ENCODE measurements at places on chromosomes 3 and 15. TPM values are rescaled to one million over a fixed set of nuclear protein-coding genes. Genes with fewer than 3 reads are reported as not detected.

- DNase-seq = no peak
Observed at GRCh38 chr3:186466391-186466974, 77.7 kb downstream of the CRYGS start.

GRCh38 chr3:170642882-170643601 is 57.2 kb upstream of the SLC7A14 start:
- no peak for DNase-seq

PSTPIP1 gene
- total RNA-seq = 8.7 TPM

DET1 gene
- 10.3 TPM for total RNA-seq

DNA sequence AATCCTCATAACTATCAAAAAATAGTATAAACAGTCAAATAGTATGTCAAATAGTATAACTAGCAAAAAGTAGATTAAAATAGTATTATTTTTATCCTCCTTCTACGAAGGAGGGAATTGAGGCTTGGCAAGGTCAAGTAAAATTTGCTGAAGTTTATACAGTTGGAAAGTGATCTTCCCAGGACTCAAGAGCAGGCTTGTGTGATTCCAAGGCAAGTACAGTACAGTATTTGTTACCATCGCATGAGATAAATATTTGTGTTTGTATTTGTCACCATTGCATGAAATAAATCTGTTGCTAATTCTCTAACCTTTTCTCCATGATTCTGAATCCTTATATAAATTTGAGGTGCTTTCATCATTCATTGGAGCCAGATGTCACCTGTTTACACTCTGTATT is 28.9 kb downstream of the SH3GL3 start:
- no peak for DNase-seq

DNA sequence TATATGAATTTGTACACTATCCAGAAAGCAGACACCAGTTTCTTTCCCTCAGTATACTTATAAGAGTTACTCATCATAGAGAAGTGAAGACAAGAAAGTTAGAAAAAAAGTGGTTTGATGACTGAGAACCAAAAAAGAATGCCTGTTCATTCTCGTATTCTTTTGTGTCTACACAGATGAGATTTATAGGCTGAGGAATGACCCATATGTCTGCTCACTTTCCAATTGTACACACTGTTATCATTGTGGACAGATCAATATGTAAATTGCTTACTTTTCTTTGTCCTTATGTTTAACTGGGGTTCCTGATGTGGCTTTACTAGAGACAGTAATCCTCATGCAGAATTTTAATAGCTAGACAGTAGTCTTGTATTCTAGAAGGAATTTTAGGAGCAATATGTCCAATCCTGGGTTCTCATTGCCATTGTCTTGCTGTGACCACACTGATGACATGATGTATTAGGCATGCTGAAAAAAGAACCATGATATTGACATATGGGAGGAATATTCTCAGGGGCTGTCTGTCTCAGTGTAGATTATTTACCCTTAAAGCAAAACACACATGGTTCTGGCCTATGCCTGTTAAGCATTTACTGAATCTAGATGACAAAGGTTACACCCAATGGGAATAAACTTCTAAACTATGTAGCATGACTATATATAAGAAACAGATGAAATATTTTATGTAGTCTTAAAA is 669.7 kb downstream of the ROBO1 start:
- no peak for DNase-seq

GRCh38 chr3:122305818-122306621 is 19.0 kb upstream of the CSTA start:
- no peak for DNase-seq

SLC2A2 gene
- 0.22 TPM for total RNA-seq

DNA sequence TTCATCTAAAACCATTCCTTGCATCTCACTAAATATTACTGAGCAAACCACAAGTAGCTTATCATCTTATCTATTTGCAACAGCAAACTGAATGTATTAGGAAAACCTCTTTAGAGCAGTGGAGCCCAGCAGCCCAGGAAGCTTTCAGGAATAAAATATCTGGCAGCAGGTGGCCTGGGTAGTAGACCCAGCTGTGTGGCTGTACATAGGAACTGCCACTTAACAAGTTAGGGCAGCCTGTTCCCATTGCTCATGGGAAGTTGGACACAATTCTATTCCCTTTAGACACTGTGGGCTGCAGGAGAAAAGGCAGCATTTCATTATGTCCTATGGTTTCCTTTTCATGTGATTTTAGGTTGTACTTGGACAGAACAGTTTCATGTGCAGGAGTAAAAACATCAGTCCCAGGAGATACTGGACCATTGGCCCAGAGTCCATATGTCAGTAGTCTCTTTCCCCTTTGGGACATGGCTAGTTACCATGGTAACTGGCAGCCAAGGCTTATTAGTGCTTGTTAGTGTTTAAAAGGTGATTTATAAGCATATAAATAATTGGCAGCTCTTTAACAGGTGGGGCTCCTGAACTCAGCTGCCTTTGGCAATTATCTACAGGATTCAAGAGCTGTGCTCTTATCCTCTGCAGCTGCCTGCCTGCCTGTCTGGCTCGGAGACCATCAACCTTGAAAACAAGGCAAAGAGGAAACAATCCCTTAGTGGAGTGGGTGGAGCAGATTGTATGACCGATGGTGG is 28.9 kb upstream of the LSAMP start:
- no peak for DNase-seq

CORO2B gene
- 6.5 TPM for total RNA-seq

DNA sequence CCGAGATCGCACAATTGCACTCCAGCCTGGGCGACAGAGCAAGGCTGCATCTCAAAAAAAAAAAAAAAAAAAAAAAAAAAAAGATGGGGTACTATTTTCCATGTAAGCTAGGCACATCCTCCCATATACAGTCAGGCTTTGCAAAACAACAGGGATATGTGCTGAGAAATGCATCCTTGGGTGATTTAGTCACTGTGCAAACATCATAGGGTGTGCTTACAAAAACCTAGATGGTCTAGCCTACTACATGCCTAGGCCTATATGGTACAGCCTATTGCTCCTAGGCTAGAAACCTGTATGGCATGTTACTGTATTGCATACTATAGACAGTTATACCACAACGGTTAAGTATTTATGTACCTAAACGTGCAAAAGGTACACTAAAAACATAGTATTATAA is 75.0 kb downstream of the TTBK2 start:
- DNase-seq = no peak

DNA sequence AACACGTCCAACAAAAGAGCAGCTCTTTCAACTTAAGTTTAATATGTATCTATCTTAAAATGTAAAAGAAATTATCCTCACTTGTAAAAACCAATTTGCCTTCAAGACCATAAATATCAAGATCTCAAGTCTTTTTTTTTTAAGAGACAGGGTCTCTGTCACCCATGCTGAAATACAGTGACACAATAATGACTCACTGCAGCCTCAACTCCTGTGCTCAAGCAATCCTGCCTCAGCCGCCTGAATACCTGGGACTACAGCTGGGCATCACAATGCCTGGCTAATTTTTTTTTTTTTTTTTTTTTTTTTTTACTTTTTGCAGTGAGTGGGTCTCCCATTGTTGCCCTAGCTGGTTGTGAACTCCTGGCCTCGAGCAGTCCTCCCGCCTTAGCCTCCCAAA is 26.0 kb downstream of the ACAP2 start:
- DNase-seq = no peak

GRCh38 chr15:71551566-71551965 is 258.8 kb upstream of the NR2E3 start:
- no peak for DNase-seq

DNA sequence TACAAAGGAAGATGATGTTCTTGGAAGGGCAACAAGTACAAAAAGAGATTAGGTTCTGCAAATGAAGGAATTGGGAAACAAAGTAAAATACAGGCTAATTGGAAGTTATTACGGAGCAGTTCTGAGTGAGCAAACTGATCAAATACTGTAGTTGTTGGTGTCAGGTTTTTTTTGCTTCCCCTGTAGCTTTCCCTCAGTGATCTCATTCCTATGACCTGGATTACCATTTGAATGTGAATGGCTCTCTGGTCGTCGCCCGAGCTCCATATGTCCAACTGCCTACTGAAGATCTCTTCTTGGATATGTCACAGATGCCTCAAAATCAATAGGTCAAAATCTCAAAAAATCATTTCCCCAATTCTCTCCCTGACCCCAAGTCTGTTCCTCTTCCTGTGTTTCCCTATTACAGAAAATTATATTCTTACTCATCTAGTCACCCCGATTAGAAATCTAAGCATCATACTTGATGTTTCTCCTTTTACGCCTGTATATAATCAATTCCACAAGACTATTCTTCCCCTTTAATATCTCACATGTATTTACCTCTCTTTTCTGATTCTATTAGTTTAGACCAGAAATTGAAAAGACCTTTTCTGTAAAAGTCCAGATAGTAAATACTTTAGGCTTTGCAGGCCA is 29.0 kb downstream of the GOLM2 start:
- DNase-seq = no peak

- no peak for DNase-seq
Observed at GRCh38 chr15:31398677-31399301, 72.2 kb downstream of the KLF13 start.

DNA sequence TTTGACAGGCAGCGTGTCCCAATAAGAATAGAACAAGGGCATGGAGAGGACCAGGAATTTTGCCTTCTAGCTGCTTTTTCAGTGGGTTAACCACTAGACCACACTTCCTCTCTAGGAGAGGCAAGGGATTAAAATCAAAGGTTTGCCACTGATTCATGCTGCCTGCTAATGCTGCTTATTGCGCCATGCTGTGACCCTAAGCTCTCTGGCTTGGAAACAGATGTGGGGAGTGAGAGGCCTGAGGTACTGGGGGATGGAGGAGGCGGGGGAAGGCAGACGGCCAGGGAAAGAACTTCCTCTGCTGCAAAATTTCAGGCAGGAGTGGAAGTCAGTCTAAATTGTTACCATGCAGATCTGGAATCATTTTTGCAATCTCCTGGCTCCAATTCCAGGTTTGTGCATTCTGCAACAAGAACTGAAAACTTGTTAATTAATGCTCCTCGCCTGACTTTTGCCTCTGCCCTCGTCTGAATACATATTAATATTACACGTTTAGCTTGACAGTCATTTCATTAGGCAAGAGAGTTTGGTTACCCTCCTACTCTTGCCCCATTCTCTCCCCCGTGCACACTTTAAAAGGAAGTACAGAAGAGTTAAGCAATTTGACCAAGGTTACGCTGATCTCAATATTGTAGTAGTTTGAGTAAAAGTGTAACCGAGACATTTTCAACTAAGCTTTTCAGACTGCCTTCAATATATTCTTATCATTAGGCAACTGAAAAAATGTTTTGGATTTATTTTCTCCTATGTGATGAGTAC is 121.7 kb upstream of the SPRED1 start:
- peak; percentile 90 for DNase-seq

OIP5 gene
- 5.0 TPM for total RNA-seq

BFSP2 gene
- not detected for total RNA-seq

- DNase-seq = peak; percentile 72
Observed at GRCh38 chr15:31387479-31388118, 61.0 kb downstream of the KLF13 start.

ROBO1 gene
- 30.3 TPM for total RNA-seq

DNA sequence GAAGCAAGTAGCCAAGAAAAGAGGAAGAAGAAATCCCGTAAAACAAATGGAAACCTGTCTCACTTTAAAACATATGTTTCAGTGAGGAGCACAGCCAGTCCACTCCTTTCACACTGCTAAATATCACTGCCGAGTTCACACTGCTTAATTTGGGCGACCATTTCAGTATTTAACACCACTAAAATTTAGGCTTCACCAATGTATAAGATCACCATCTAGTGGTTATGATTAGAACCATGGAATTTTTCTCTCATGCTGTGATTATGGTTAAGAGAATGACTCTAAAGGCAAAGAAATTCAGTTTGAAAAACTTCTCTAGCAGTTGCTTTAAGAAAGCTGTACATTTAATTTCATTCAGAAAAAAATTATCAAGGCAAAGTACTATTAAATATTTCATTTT is 16.6 kb downstream of the SLC4A7 start:
- no peak for DNase-seq

DNA sequence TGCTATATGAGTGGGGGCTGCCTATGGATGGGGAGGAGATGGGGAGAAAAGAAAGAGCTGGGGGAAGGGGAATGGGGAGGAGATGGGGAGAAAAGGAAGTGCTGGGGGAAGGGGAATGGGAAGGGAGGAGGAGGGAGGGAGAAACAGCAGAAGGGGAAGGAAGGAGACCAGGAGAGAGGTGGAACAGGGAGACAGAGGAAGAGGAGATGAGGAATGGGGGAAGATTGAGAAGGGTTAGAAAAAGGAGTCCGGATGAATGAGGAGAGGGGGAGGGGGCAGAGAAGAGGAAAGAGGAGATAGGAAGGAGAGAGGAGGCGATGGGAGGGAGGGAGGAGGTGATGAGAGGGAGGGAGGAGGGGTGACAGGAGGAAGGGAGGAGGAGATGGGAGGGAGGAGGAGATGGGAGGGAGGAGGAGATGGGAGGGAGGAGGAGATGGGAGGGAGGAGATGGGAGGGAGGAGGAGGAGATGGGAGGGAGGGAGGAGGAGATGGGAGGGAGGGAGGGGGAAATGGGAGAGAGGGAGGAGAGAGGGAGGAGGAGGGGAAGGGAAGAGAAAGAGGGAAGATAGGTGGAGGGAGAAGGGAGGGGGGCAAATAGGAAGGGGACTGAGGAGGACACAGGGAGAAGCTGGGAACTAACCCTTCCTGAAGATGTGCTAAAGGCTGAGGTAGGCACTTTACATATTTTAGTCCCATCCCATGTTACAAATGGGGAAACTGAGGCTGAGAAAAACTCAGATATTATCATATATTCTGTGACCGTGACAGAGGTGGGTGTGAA is 6.6 kb upstream of the BCL2L10 start:
- DNase-seq = no peak

- DNase-seq = no peak
Observed at GRCh38 chr3:168865022-168865551, 769.4 kb upstream of the GOLIM4 start.

- no peak for DNase-seq
Observed at GRCh38 chr3:171849617-171850319, 6.6 kb downstream of the TMEM212 start.

- no peak for DNase-seq
Observed at GRCh38 chr15:39616731-39617455, 36.0 kb downstream of the THBS1 start.

DNA sequence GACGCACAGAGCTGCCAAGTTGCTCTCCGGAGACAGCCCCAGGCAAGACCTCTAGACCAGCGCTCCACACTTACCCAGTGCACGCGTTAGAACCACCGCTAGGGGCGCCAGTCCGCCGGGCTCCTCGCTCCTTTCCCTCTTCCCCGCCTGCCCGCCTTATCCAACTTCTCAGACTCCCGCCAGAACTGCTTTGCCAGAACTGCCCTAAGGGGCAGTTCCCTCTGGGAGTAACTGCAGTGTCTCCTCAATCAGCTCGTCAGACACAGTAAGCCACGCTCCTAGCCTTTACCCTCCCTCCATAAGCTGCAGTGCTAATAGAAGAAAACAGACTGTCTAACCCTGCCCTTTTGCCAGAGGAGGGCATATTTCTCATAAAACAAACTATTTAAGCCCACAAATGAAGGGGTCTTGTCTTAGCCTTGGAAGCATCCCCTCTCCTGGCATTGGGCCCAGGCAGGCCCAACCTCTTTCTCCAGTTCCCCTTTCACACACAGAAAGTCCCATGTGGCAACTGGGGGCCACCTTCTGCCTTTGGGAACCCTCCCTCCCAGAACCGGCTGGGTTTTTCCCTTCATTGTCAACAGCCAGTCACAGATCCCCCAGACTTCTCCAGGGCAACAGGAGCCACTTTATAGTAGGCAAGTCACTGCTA is 3.7 kb downstream of the BMF start:
- peak; percentile 87 for DNase-seq

SOX2 gene
- total RNA-seq = not detected

Data from adrenal gland (tissue), 19 donors.